ENCODE measurements at places on chromosomes 2 and 18. TPM values are rescaled to one million over a fixed set of nuclear protein-coding genes. Genes with fewer than 3 reads are reported as not detected.

Gene SLC11A1
- 0.09 TPM for total RNA-seq

- no peak for DNase-seq
These were observed 442.6 kb downstream of the CMPK2 start for GRCh38 chr2:6423157-6423556.

DNA sequence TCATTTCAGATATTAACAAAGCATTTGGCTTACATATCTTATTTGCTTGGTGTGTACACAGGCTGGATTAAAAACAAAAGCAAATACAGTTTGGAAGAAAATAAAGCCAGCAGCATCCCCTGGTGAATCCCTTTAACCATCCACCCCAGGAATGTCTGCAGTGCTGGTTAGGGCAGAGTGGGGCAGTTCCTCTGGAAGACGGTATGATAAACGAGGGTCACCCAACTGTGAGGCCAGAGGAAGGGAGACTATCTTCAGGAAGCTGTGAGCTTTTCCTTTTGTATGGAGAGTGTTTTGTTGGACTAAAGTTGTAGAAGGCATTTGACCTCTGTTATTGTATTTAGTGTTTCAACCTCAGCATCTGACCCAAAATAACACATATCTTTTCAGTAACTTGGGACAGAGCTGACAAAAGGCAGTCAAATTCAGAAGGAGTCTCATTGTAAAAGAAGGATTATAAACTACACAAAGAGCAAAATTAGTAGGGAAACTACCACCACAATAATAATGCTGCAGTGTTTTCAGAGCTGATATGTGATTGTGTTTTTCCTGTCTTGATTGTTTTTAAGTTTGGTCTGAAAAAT is 159.1 kb downstream of the FMNL2 start:
- DNase-seq, result no peak

DNA sequence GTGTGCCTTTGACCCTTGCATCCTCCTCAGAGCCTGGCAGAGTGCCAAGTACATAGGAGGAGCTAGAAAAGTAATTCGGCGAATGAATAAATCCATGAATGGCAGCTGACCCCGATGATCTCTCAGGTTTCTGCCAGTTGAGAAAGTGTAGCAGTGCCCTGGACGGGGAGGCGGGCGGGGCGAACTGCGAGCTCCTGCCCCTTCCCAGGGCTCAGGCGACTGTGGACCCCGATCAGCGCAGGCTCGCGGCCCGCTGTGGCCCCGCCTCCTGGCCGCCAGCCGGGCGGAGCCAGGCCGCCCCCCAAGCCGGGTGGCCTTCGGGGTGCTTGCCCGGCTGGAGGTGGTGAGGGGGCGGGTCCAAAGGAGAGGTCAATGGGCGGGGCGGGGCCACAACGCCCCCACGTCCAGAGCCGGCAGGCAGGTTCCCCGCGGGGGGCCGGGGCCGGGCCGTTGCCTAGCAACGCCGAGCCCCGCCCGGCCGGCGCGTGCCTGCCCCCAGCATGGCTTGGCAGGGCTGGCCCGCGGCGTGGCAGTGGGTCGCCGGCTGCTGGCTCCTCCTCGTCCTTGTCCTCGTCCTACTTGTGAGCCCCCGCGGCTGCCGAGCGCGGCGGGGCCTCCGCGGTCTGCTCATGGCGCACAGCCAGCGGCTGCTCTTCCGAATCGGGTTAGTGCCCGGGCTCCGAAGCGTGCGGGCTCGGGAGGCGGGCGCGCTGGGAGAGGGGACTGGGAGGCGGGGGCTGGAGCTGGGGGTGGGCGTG is 30.6 kb upstream of the TMBIM1 start:
- DNase-seq, result peak; percentile 34

All from fibroblast of the aortic adventitia (primary cell).